WTC11 (cell line): ENCODE measurements at places on chromosomes 5 and 9. TPM values are rescaled to one million over a fixed set of nuclear protein-coding genes. Genes with fewer than 3 reads are reported as not detected.

- DNase-seq, result no peak
Observed at GRCh38 chr9:97759581-97760288, 62.6 kb upstream of the XPA start.

GRCh38 chr5:138466125-138466899, 1.0 kb downstream of the EGR1 start:
- no peak for DNase-seq

GRCh38 chr5:83516377-83516776, 44.8 kb downstream of the VCAN start:
- no peak for DNase-seq

- DNase-seq, result no peak
Observed at GRCh38 chr9:84567805-84568204, 101.7 kb upstream of the NTRK2 start.

GRCh38 chr5:142810081-142810480, 39.9 kb downstream of the ARHGAP26 start:
- DNase-seq, result no peak

DNA sequence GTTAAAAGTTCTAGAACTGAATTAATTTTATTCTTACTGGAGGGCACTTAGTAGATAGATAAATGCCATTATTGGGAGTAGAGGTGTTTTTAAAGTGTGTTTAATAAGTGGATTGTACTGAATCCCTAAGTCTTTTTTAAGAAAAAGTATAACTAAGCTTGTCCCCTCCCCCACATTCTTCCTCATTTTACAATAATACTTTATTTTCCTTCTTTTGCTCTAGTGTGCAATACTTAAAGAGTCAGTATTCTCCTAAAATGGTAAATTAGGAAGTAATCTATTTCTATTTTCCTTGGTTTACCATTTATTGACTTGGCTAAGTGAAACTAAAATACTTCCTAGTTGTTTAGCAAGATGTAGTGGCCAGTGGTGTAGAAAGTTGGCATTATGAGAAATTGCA, 11.6 kb downstream of the UBLCP1 start:
- DNase-seq, result no peak

GRCh38 chr5:134451936-134452505, 40.3 kb upstream of the CDKN2AIPNL start:
- DNase-seq, result no peak

DNA sequence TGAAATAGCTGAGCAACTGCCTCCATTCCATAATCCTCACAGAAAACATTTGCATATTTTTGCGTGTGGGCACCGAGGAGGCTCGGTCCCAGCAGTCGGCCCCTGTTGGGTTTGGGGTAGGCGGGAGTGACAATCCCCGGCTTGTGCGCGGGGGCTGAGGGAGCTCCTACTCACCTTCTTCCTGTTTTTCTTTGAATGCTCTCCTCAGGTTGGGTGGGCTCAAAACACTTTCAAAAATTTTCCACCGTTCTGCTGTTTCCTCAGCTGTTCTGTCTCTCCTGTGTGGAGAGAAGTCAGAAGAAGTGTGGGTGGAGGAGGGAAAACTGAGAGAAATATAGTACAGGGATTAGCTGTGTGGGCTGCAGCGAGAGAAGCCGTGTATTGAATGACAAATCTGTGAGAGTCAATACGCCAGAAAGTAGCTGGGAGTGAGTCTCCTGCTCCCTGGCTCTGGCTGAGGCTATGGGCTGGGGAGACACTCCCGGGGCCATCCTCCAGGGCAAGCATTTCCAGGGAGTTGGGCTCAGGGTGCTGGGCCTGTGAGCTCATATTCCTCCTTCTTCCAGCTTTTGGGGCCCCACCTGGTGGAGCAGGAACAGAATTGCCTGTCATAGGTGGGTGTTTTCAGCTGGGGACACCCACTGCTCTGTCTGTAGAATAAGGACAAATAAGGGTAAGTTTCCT, 84.7 kb downstream of the CMYA5 start:
- peak; percentile 83 for DNase-seq

- no peak for DNase-seq
Observed at GRCh38 chr5:35134278-35135030, 86.7 kb upstream of the AGXT2 start.

- no peak for DNase-seq
Observed at GRCh38 chr5:158718738-158719505, 380.8 kb downstream of the EBF1 start.

GRCh38 chr9:86486891-86487837, 133.0 kb upstream of the TUT7 start:
- no peak for DNase-seq

DNA sequence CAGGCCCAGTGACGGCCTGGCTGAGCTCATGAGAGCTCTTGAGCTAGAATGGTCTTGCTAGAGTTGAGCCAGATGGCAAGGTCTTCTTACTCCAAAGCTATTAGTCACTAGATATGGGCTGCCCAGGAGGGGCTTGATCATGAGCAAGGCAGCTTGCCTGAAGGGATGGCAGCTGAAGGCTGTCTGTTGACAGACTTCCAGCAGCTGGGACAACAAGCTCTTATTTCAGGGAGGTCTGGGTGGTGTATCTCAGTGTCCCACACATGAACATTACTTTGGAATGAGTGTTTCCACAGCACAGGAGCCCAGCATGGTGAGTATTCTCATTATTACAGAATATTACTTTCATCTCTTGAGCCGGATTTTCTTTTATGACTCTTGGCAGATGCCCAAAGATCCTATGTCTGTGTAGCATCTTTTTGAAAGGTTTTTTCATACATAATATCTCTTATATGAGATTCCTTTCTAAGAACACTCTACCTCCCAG, 414.1 kb downstream of the ARHGEF28 start:
- DNase-seq, result no peak

DNA sequence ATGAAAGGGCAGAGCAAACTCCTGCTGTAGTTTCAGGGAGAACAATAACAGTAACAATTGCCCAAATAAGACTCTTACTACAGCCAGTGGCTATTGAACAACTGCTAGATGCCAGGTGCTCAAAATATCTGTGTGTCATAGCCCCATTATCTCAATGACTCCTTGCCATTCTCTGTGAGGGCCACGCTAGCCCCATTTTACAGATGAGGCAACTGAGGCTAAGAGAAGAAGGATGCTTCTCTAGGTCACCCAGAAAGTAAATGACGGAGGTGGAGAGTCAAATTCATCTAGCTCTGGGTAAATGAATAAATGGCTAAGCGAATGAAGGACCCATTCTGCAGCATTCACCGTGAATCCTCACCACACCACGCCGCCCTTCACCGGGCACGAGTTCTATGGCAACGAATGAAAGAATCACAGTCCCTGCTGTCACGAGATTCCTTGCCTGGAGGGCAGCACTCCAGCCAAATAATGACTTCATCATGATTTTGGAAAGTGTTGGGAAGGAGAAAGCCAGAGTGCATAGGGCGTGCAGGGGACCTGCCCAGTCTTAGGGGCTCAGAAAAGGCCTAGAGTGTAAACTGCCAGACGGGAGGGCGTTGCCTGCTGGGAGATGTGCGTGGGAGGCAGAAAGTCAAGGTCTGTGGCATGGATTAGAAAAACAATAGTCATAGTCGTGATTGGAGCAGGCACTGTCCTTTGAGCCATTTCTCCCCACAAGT, 147.2 kb downstream of the C9orf50 start:
- DNase-seq, result no peak

GRCh38 chr5:120655828-120656435, 191.8 kb downstream of the PRR16 start:
- peak; percentile 59 for DNase-seq

DNA sequence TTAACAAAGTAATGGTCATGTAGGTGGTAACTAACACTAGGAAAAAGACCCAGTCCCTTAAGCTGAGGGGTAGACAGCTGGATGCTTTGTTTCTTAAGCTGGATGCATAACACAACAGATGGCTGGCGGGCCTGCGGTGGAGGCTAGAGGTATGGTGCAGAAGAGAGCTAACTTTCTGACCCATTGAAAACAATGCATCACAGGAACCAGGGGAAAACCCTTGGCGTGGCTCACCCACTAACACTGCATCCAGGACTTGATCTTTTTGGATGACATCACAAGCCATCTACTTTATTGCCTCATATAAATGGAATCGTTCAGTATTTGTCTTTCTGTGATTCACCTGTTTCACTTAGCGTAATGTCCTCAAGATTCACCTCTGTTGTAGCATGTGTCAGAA, 138.7 kb downstream of the AUH start:
- DNase-seq, result no peak

GRCh38 chr9:131521822-131522221, 9.2 kb downstream of the UCK1 start:
- DNase-seq, result no peak

The LCN15 gene
- total RNA-seq, result 0.52 to 1.0 TPM (median 0.96 TPM) in 3 replicates

The PCDHB13 gene
- 2.2 to 2.9 TPM (median 2.6 TPM) in 3 replicates for total RNA-seq

The CCDC192 gene
- total RNA-seq, result 0.52 to 0.69 TPM (median 0.53 TPM) in 3 replicates

The SLC1A1 gene
- 7.0 to 8.5 TPM (median 7.1 TPM) in 3 replicates for total RNA-seq

The TAF11L3 gene
- total RNA-seq, result not detected in 3 replicates

The LRRC70 gene
- total RNA-seq, result 0.37 to 0.44 TPM (median 0.44 TPM) in 3 replicates

The PCDH12 gene
- 0.02 to 0.33 TPM in 2 of 3 replicates, not detected in the other for total RNA-seq
